Stimulated activated CD4-positive, alpha-beta T cell treated with anti-CD3 and anti-CD28 coated beads, Interleukin-12 subunit alpha, Interleukin-12 subunit beta, amount 100 ng/mL, for 4 hours (primary cell): ENCODE measurements at places on chromosomes 12 and 14.

DNA sequence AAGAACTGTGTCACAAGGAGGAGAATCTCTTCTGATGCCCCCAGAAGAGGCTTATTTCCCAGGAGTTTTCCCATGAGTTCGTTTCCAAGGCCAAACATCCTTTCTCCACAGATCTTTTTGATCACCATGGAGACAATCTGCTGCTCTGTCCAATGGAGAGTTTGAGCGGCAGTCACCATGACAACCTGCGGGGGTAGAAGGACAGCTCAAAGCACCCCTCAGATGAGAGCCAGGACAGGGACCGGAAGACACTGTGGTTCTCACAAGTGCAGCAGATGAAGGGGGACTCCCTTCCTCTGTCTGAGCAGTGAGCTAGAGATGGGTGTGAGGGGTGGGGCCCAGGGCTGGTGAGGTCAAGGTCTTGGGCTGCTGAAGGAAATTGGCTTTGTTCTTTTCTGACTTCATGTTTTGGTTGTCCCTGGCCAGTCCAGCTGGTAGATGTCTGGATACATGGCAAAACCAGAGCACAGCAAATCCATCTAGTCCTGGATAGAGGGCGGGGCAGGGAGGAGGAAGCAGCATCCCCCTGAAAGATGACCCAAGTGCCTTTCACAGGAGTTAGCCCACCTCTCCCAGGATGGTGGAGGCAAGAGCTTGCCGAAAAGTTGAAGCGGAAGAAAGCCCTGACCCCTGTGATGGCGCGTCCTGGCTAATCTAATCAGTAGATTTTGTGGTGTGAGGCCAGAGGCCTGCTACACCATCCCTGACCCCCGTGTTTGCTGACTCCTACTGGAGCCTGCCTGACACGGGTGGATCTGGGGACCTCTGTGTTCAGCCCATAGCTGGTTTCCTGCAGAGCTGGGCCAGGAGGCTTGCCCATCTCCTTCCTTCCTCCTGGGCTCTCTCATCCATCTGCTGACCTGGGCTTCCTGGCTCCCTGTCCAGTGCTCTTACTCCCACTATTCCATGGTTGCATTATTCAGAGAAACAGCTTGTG lies 24.4 kb downstream of the DHRS2 start:
- DNase-seq, result no peak

- DNase-seq, result no peak
Observed at GRCh38 chr12:85041395-85041794, 5.2 kb downstream of the LRRIQ1 start.

GRCh38 chr14:61329478-61330051 lies 8.2 kb downstream of the PRKCH start:
- no peak for DNase-seq

- DNase-seq, result no peak
Observed at GRCh38 chr14:32185097-32185496, 16.7 kb upstream of the RNU6-7 start.

GRCh38 chr12:79652521-79652920 lies 38.2 kb downstream of the PAWR start:
- DNase-seq, result no peak

- no peak for DNase-seq
Observed at GRCh38 chr14:58884442-58884841, 246.7 kb downstream of the DACT1 start.

DNA sequence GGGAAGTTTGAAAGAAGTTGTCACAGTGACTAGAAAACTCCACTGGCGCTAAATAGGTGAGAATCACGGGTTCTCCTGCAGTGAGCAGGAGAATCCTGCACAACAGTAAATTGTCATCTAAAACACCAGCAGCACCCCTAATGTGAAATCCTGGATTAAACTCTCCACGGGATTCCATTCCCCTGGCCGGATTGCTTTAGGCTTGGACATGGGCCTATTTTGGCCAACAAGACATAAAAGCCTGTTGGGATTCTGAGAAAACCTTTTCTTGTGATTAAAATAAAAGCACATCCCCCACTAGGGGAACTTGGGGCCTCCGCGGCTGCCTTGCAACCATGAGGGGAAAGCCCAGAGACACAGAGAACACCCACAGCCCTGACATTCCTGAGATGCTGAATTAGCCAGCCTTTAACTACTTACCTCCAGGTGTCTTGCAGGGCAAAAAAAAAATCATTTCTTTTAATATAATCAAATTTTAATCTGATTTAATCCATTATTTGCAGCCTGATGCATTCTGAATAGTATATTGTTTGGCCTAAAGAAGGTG lies 21.0 kb upstream of the TSPAN11 start:
- no peak for DNase-seq

GRCh38 chr12:90841336-90841735 lies 113.6 kb downstream of the CCER1 start:
- no peak for DNase-seq

GRCh38 chr12:60180298-60180697 lies 584.5 kb downstream of the SLC16A7 start:
- DNase-seq, result no peak

GRCh38 chr12:1768615-1769014 lies 51.8 kb upstream of the LRTM2 start:
- DNase-seq, result no peak

DNA sequence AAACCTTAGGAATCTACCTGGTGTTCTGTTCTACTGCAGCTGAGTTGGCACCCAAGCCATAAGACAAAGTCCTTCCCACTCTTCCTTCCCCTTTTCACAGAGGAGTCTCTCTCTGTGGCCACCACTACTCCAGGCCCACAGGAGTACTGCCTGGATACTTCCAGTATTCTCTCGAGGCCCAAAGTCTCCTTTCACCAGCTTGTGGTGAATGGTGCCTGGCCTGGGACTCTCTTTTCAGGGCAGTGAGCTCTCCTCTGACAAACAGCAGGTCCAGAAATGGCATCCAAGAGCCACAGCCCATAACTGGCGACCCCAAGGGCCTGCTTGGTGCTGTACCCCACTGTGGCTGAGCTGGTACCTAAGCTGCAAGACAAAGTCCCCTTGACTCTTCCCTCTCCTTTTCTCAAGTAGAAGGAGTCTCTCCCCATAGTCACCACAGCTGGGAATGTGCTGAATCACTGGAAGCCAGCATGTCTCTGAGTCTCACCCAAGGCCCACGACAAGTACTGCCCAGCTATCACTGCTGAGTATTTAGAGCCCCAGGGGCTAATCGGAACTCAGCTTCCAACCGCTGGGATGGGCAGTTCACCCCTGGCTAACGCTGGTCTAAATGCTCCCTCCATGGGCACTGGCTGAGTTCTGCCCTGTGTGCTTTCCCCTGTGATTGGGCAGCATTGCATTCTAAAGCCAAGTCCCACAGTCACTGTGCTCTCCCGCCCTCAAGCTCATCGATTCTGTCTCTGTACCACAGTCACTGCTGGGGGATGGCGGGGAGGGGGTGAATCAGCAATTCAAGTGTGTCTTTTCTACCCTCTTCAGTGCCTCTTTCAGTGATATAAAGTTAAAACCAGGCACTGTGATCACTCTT lies 6.1 kb downstream of the A2ML1 start:
- DNase-seq, result no peak

- no peak for DNase-seq
Observed at GRCh38 chr14:33118668-33119067, 180.0 kb downstream of the NPAS3 start.

DNA sequence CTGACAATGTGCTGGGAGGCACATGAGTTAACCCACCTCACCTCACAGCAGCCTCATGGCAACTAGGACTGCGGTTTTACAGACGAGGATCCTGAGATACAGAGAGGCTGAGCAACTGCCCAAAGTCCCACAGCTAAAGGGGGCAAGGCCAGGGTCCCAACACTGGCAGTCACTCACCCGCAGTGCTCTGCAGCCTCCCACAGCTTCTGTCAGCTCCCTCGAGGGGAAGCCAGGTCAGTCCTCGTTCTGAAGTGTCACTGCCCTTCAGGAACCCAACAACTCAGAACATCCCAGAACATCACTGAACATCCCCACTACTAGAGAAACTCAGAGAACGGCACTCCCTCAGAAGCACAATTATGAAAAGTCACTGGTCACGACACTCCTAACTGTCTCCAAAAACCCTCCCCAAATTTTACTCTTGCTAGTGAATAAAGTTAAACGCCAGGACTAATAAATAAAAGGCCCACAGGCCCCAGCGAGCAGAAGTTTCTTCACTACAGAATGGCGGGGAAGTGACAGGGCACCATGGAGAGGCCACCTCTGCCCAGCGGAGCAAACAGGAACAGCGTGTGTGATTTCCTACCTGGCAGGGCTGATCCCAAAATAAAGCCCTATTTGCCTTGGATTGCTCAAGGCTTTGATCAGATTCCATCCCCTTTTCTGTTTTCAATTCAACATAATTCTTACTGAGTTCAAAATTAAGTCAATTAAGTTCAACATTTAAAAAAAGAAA lies 75.1 kb downstream of the TTC7B start:
- no peak for DNase-seq

- DNase-seq, result peak; percentile 18
Observed at GRCh38 chr14:102363182-102363943, 622 bp downstream of the TECPR2 start.

- no peak for DNase-seq
Observed at GRCh38 chr12:121634836-121635235, 8.5 kb downstream of the ORAI1 start.

DNA sequence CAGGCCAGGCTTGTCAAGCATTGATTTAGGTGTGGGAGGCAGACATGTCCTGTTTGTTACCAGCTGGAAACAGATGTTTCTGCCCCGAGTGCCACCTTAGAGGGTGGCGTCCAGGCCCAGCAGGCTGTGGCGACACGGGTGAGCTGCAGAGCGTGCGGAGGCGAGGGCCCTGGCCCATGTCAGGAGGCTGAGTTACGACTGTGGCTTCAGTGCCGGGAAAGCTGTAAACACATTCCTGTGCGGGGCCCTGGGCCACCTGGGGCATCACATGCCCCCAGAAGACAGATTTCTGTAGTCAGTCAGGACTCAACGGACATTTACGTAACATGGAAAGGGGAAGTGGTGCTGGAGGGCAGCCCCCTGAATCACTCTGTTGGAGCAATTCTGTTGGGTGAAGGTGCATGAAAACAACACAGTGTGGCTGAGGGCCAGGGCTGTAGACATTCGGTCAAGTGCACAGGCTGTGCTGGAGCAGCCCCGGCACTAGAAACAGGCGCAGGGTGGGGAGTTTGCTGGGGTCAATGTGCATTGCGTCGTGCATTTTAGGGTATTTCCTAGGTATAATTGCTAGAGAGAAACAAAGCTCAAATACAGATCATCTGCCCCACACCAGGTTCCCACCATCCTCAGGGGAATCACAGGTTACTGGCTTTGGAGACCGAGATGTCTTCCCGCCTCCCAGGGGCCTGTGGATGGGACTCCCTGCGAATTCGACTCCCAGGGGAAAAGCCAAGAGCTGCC lies 291.8 kb downstream of the TMEM121 start:
- no peak for DNase-seq

- DNase-seq, result no peak
Observed at GRCh38 chr14:51926449-51926848, 62.9 kb upstream of the RTRAF start.

DNA sequence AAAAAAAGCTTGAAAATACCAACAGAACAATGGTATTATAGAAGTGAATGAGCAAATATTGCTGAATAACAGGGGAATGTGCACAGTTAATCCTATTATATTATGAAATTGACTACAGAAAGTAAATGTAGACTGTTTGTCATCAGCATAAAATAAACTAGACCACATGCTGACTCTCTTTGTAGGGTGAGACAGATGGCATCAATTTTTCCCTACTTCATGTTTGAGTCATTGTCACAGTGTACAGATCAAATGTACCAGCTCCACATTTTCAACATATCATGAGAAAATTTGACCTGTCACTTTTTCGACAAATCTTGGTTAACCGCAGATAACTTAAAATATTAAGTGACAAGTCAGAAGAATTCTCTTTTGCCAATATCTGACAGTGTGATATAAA lies 421.0 kb downstream of the RPL10L start:
- no peak for DNase-seq

DNA sequence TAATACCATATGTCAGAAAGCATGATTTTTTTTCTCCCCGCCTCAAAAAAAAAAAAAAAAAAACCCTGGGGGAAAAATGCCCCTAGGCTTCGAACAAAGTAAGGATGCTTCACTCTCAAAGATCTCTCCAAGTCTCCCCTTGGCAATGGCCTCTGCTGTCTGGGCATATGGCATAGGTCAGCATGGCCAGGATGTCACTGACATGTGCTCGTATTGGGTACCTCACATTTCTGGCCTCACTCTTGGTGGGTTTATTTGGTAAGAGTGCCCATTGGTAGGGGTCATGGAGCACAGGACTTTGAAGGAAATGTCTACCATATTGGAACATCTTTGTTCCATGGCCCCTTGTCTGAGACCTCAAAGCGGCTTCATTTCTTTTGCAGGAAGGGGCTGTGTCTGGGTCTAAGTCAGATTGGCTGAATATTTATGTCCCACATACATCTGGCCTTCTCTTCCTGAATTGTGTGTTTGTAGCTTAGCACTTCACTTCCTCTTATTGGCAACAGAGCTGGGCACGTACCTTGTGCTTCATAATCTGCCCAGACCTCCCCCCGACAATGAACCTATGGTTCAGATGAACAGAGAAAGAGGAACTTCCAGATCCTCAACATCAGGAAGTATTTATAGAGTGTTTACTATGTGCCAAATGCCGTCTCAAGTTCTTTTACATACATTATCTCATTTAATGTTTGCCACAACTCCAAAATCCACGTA lies 36.3 kb upstream of the OAS1 start:
- DNase-seq, result no peak

DNA sequence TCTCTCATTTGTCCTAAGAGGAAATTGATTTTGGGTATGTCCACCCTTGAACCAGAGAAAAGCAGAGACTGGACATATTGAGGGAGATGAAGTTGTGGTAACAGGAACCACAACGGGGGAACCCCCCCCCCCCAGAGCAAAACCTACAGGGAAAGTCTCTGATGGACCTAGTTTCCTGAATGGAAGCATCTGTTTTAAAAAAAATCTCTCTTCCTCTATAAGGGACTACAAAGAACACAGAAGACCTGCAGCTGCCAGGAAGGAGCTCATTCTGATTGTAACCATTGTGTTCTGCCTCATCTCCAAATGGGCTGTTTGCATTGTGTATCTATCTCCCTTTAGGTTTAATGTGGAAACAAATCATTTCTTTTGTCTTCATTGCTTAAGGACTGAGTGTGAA lies 13.4 kb downstream of the C1S start:
- DNase-seq, result no peak

DNA sequence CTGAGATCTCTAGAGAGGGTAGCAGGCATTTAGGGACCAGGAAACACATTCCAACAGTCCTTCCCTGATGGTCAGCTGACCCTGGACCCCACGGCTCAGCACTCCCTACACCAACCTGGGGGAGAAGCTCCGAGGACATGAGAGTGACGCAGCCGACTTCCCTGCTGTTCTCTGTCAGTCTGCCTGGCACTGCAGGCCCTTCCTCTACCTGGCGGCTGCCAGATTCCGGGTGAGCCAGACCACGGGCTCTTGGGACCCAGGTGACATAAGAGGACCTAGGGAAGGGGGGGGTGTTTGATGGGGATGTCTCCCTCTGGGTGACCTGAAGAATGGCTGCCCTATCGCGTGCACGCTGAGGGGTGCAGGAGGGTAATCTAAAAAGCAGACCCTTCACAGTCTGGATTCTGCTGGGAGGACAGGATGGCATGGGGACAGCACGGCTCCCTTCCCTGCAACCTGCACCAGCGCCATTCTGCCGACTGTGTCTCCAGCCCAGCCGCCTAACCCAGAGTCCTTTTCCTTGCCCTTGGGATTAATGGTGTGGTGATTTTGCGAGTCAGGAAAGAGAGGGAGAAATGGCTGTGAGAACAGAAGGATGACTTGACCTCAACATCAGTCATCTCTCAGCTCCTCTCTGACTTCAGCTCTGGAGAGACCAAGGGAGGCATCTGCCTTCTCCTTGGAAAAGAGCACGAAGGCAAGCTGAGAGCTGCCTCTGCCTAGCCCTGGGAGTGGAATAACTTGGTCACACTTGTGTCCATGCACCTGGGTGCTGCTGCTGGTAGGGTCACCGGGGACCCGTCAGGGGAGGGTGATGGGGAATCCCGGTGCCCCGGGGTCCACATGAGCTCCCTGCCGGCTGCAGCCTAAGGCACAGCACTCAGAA lies 158.5 kb downstream of the CALM1 start:
- no peak for DNase-seq
